Lower leg skin (tissue), 4 donors: ENCODE measurements at places on chromosomes 6 and 20. TPM values are rescaled to one million over a fixed set of nuclear protein-coding genes. Genes with fewer than 3 reads are reported as not detected.

The APOM gene
- total RNA-seq: 7.2 TPM

The EPHA7 gene
- 0.04 TPM for total RNA-seq

The SAMD10 gene
- 11.1 TPM for total RNA-seq

The POM121L2 gene
- not detected for total RNA-seq

The HMGN4 gene
- 38.3 TPM for total RNA-seq

The GRM1 gene
- total RNA-seq: not detected

The HSD17B8 gene
- 49.5 TPM for total RNA-seq

The DBNDD2 gene
- 115 TPM for total RNA-seq

The BMP7 gene
- 40.5 TPM for total RNA-seq

The SLC35D3 gene
- 0.10 TPM for total RNA-seq

The ACTL10 gene
- 3.2 TPM for total RNA-seq

The MANEA gene
- 4.9 TPM for total RNA-seq

The UST gene
- total RNA-seq: 21.7 TPM

The PI3 gene
- total RNA-seq: 0.76 TPM
